ENCODE measurements at places on chromosomes 6 and 20. TPM values are rescaled to one million over a fixed set of nuclear protein-coding genes. Genes with fewer than 3 reads are reported as not detected.

DNA sequence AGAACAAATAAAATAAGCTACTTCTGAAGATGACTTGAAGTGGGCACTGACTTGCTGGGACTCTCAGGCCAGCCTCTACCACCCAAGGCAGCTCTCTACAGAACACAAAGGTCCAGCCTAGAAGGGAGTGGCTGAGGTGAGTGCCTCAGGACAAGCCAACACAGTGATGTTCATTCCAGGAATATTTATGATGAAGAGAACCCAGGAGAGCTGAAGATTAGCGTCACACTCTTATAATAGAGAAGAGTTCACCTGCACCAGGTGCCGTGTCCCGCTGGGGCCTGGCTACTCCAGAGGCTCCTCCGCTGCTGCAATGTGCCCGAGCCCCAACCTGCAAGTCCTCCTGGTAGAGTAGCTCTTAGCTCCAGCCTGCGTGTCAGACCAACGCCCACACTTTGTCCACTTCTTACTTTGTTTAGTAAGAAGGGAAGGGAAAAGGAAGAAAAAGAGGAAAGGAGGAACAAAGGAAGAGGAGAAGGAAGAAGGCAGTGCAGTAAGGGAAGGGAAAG, 182.4 kb upstream of the QKI start:
- no peak for DNase-seq

- no peak for DNase-seq
These were observed 555 bp upstream of the ZBTB46 start for GRCh38 chr20:63831646-63831992.

GRCh38 chr6:110687326-110687725, 127.9 kb downstream of the CDK19 start:
- DNase-seq: no peak

DNA sequence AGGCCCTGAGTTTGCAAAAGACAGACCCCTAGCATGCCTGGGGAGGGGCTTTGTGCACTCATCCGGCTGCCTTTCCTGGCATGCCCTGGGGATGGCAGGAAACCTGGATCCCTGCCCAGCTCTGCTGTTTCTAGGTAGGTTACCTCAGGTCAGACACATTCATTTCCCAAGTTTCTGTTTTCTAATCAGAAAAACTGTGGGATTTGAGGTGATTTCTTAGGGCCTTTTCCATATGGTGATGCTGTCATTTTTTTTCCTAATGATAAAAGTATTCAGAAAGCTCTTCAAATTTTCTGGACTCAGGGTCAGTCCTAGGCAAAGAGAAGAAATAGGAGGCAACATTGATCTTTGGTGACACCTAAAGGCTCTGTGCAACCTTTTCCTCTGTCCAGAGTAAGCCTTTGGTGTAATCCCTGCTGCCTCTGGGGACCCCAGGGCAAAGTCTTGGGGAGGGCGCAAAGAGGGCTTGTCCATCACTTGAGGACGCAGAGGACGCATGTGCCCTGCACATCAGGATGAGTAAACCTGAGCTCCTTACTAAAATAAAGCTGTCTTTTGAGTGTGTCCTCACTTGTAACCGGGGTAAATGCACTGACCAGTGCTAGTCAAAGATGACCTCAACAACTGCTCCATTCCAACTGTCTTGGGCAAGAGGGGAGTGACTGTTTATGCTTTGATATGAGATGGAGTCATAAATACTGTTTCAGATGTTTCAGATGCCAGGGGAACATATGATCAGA, 13.5 kb upstream of the TRAM2 start:
- peak; percentile 44 for DNase-seq

DNA sequence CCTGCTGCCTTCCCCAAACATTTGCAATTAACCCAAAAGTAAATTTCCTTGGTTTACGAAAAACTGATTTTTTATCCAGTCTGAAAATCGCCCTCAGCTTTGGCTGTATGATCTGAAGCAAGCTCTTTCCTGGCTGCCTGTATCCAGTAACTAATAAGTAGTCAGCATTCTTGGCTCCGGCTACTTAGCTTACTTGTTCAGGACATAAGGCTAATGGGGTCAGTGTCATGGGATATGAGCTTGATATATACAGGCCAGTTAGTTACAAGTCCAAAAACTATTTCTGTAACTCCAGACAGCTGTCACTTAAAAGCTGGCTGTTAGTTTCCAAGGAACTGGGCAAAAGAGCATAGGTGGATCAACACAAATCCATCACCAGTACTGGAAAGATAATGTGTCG, 56.2 kb downstream of the KHDC1L start:
- no peak for DNase-seq

Gene TBP
- total RNA-seq: 9.2 TPM
